Hepatic stellate cell (primary cell): ENCODE measurements at places on chromosomes 7 and 10.

DNA sequence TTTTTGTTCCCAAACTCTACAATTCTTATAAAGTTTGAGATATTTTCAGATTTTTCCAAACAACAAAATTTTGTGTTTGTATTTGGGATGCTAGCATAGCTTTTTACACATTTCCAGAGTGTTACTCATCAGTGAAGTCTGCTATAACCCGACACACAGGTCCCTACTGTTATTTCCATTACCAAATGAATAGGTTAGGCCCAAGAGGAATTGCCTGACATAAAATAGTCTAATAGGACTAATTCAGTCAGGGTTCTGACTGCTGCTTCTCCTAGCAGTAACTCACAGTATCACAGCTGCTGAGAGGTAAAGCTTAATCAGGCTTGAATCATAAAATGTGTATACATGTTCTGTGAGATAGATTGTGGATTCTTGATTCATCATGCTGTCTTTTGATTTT is 49.1 kb upstream of the STRIP2 start:
- DNase-seq, result no peak

- no peak for DNase-seq
Observed at GRCh38 chr7:63040336-63040735, 958.3 kb upstream of the ZNF722 start.

- no peak for DNase-seq
Observed at GRCh38 chr7:146736446-146737190, 620.0 kb downstream of the CNTNAP2 start.

DNA sequence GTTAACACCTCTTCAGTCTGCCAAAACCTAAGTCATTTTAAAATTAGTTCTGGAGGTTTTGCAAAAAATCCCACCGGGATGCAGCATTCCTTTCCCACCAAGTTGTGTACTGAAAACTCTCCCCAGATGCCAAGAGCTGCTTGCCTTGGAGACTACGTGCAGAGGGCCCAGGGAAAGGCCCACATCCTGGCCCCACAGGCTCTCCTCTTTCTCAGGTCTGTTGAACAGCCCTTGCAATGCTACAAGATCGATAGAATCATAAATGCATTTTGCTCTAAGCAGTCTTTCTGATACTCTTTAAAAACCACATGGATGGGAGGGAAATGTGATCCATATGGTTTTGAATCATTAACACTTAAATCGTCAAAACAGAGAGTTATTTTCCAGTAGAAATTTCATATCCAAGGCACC is 126.7 kb upstream of the ZMIZ1 start:
- DNase-seq, result no peak

- DNase-seq, result no peak
Observed at GRCh38 chr10:29493697-29494096, 141.1 kb downstream of the SVIL start.

GRCh38 chr10:120607016-120607709 is 150.1 kb downstream of the PLPP4 start:
- peak; percentile 59 for DNase-seq

GRCh38 chr10:88066876-88067275 is 203.5 kb downstream of the PTEN start:
- no peak for DNase-seq

DNA sequence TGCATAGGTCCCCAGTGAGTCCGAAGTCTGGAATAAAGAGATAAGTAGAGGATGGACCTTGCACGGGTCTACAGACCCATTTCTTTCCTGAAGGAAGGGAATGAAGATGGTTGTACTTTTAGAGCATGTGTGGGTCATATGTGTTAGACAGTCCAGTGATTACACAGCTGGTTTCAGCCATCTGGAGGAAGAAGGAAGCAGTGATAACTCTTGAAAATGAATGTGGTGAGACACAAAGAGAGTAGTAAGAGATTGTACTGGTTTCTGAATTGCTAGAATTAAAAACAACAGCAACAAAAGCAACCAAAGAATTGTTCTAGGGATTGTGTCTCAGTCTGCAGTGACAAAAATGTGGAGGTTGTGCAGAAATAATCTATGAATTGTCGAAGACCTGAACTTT is 258.9 kb downstream of the SUGCT start:
- DNase-seq, result no peak

- peak; percentile 28 for DNase-seq
Observed at GRCh38 chr10:15898046-15898445, 37.7 kb upstream of the MINDY3 start.

GRCh38 chr7:4174451-4174850 is 507.6 kb upstream of the FOXK1 start:
- DNase-seq, result no peak

GRCh38 chr7:152145853-152146466 is 120.5 kb downstream of the GALNT11 start:
- DNase-seq, result peak; percentile 34

DNA sequence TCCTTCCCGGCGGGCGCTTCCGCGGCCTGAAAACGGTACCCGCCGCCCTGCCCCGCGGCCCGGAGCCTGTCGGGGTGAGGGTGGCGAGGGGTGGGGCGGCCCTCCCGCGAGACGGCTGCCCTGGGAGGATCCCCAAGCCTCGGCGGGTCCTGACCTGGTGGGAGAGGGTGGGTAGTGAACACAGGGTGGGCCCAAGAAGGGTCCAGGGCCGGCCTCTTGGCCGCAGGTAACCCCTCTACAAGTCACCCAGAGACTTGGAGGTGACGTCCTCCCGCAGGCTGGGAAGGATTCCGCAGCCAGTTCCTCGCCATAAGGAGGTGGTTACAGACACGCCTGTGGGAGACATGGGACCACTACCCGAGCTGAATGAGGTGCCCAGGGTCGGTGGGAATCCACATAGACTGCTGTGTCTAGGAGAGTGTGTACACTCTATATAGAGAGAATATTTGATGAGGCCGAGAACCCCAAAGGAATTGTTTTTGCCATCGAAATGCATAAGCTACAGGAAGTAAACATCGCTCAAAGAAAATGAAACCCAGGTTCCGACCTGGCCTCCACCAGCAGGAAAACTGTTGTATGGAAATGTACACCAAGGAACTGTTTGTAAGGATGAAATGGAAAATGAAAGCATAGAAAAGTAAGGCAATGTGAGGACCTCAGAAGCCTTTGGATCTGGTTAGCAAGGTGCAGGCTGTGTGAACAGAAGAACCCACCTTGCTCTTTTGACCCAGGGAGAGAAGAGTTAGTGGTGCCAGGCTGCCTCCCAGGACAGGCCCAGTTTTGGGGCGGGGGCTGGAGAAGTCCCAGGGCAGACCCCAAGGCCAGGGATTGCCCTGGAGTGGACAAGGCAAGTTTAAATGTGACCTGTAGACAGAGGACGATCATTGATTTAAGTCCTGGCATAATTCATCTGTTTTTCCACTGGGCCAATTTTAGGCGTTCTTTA is 659 bp downstream of the OPTN start:
- peak; percentile 31 for DNase-seq

- DNase-seq, result no peak
Observed at GRCh38 chr7:115662120-115662519, 368.4 kb downstream of the TFEC start.

DNA sequence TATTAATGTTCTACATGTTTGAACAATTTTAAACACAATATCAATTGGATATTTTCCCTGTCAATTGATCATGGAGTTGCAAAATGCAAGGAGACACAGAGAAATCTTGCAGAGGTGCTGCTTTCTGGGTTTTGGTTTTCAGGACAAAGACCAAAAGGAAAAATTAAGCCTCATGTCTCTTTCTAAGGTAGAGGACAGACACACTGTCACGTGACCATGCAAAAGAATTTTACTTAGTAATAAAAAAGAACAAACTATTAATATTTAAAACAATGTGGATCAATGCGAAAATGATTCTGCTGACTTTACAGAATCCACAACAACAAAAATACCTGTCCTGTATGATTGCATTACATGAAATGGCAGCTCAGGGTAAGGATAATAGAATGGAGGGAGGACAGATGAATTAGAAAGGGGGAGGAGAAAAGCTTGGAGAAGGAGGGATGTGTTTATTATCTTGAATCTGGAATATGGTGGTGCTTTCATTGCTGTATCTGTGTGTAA is 493.7 kb upstream of the NUPR2 start:
- DNase-seq, result no peak

- DNase-seq, result no peak
Observed at GRCh38 chr7:102284891-102285539, 1.7 kb upstream of the SH2B2 start.

GRCh38 chr7:40799493-40800403 is 664.9 kb downstream of the SUGCT start:
- DNase-seq, result no peak

- DNase-seq, result no peak
Observed at GRCh38 chr7:871900-872537, 4.3 kb upstream of the GET4 start.

DNA sequence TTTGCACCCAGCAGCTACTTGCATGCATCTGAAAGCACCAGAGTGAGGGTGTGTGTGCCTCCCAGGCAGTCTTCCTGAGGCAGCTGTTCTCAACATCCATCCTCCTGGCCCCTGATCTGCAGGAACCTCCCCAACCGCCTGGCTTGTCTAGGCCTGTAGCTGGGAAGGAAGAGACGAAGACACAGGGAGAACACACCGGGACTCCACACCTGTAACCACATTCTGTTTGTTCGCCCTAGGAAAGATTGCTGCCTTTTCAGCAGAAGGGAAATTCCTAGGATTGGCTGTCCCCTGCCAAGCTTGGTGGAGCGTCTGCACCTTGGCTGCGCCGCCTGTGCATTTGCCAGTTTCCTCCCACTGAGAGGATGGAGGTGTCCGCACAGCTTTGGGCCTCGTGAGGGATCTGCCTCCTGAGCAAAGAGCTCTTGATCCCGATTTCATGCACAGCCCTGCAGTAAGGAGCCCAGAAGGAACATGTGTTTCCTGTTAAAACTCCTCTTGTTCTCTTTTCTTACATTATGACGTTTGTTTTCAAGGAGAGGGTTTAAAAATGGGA is 154.6 kb downstream of the TPST1 start:
- no peak for DNase-seq

DNA sequence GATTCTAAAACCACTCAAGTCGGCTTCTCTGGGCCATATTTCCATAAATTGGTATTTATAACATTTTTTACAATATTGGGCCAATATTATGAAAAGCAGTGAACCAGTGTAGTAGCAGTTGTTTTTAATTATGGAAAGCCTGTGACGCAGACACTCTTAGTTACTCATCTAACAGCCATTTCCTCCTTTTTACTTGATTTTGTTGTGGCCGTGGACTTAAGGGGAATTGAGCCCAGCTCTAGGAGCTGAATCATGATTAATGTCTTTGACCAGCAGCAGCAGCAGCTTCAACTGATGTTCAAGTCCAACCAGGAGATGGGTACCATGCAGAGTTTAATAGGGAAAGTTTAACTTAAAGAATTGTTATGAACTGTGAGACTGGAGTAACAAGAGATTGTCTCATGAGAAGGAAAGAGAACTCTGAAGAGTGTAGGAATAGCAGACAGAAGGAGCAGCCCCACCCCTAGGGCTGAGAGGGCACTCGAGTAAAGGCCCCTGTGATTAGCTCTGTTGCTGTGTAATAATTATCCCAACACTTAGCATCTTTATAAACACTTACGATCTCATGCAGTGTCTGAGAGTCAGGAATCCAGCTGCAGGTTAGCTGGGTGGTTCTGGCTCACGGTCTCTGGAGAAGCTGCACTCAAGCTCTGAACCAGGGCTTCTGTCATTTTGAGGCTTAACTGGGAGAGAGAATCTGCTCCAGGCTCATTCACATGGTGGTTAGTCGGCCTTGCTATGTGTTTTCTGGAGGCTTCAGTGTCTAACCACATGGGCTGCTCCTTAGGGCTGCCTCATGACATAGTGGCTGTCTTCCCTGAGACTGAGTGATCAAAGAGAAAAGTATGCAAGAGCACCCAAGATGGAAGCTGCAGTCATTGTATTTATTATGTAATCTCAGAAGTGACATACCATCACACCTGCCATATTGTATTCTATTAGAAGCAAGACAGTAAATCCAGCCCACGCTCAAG is 4.6 kb downstream of the LANCL2 start:
- DNase-seq, result peak; percentile 47

GRCh38 chr10:129755621-129756020 is 208.5 kb downstream of the EBF3 start:
- no peak for DNase-seq
